ENCODE measurements at places on chromosomes 4 and X. TPM values are rescaled to one million over a fixed set of nuclear protein-coding genes. Genes with fewer than 3 reads are reported as not detected.

Gene HHIP
- total RNA-seq: not detected

Gene SMIM43
- total RNA-seq: not detected

Gene ZCCHC12
- total RNA-seq: not detected

Gene GPR173
- 0.08 TPM for total RNA-seq

Gene PDZD4
- total RNA-seq: 0.68 TPM
